ENCODE measurements at places on chromosomes 2 and 18.

DNA sequence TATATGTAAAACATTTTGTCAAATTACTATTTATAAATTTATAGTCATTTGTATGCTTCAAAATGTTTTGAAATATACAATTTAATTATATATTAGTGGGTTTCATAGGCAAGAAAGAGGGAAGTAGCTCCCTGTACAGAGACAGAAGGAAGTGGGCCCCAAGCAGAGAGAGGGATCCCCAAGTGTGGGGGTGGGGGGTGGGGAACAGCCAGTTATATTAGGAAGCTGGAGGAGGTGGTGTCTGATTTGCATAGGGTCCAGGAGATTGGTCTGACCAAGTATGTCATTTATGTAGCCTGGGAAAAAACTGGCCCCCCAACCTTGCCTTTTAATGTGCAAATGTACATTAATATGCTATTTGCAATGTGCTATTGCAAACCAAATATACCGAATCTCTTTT is 76.5 kb upstream of the ZSWIM2 start:
- no peak for DNase-seq

DNA sequence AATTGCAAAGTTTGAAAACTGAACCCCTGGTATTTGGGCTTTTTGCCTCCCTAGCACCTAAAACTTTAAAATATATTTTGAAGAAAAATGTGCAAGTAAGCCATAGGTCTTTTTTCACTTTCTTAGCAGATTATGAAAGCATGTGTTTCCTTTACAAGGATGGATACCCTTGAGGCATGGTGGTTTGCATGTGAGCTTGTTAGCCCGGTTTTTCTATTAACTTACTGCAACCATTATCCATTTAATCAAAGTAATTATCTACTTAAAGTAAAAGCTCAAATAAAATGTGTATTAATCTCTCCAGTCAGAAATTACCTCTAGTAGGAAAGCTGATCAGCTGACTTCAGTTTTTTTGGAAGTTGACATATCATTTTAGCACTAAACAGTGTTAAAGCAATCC is 140.6 kb downstream of the EML6 start:
- no peak for DNase-seq

- no peak for DNase-seq
Measured at GRCh38 chr2:222477962-222478608, 53.7 kb downstream of the SGPP2 start.

DNA sequence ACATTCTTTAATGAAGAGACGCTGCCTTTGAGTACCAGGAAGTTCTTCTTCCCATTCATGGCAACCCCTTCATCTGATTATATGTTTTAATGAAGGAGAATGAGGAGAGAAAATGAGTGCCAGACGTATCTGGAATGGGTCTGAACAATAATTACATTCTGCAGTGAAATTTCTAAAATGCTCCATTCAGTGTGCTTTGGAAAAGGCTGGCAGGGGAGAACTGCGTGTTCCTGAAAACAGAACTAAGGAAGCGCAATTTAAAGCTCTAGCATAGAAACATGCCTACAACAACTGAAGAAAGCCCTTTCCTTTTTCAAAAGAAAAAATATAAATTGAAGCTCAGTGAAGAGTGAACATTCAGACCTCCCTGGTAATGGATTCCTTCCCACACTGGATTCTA is 58.8 kb downstream of the BOD1L2 start:
- DNase-seq: no peak

- DNase-seq: no peak
Measured at GRCh38 chr18:48217258-48218250, 191.6 kb downstream of the ZBTB7C start.
